ENCODE measurements at places on chromosomes 6 and 20. TPM values are rescaled to one million over a fixed set of nuclear protein-coding genes. Genes with fewer than 3 reads are reported as not detected.

The PSMG4 gene
- 7.2 TPM for total RNA-seq

The PPIL4 gene
- total RNA-seq, result 15.6 TPM

The TRIM31 gene
- total RNA-seq, result not detected

The CST7 gene
- 0.92 TPM for total RNA-seq

The GINS1 gene
- 0.94 TPM for total RNA-seq

The PXDC1 gene
- total RNA-seq, result 25.0 TPM

- peak; percentile 32 for DNase-seq
Measured at GRCh38 chr6:132937466-132937906, 123.1 kb downstream of the RPS12 start.

- DNase-seq, result no peak
Measured at GRCh38 chr6:36025260-36025931, 955 bp upstream of the SLC26A8 start.

DNA sequence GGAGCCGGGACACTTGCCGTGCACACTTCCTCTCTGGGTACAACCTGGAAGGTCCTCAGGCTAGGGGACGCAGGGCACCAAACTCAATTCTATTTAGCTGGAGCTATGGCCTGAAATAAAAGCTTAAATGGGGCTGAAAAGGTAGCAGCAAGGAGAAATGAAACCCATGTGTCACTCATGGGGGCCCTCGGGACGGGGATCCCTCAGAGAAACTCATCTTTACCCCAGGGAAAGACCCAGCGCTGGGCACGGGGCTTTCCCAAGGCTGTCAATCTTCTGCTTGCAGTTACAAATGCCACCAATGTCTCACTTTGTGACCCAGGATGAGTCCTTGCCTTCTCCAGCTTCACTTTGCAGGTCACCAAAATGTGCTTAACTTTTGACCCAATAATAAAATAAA, 16.5 kb downstream of the SNAI1 start:
- DNase-seq, result no peak

- no peak for DNase-seq
Measured at GRCh38 chr20:53788253-53789022, 194.8 kb upstream of the ZNF217 start.

- no peak for DNase-seq
Measured at GRCh38 chr6:3449750-3450305, 7.0 kb downstream of the SLC22A23 start.

DNA sequence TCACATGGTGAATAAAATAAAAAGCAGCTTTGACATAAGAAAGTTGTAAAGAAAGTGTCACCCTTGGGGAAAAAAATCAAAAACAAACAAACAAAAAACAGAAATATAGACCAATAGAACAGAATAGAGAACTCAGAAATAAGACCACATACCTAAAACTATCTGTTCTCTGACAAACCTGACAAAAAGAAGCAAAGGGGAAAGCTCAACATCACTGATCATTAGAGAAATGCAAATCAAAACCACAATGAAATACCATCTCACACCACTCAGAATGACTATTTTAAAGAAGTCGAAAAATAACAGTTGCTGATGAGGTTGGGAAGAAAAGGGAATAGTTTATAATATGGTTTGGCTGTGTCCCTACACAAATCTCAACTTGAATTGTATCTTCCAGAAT, 159.1 kb downstream of the TINAG start:
- no peak for DNase-seq

DNA sequence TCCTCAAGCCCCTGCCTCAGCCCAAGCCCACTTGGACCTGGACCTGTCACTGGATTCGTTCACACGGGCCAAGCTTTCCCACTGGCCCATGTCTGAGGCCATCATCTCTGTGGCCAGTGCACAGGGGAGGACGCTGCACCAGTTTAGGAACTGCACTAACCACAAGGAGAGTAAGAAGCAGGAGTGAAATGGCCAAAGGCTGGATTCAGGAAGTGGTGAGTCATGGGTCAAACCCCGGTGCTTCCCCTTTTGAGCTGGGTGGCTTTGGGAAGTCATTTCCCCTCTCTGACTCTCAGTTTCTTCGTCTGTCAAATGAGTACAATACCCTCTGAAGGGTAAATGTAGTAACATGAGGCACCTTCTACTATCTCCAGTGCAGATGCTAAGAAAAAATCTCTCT, 87.9 kb downstream of the CD40 start:
- no peak for DNase-seq

DNA sequence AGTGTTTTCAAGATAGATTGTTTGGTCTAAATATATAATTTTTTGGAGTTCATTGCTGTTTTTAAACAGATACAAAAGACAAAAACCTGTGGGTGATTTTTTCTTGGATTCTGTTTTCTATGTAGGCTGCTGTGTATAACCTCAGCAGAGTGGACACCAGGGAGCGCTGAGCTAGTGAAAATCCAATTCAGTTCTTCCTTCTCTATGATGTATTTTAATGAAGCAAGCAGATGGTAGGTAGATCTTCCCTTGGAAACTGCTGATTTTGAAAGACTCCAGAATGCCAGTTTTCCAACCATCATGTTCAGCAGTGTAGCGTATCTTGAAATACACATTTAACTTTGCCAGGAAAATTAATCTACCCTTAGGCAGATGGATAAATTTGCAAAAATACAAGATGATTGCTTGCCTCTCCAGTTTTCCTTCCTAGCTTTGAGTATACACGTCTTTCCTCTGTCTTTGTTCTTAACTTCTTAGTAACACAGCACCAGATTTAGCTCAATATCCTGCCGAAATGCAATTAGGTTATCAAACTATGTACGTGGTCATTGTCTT, 178.0 kb downstream of the PHF3 start:
- DNase-seq, result no peak

DNA sequence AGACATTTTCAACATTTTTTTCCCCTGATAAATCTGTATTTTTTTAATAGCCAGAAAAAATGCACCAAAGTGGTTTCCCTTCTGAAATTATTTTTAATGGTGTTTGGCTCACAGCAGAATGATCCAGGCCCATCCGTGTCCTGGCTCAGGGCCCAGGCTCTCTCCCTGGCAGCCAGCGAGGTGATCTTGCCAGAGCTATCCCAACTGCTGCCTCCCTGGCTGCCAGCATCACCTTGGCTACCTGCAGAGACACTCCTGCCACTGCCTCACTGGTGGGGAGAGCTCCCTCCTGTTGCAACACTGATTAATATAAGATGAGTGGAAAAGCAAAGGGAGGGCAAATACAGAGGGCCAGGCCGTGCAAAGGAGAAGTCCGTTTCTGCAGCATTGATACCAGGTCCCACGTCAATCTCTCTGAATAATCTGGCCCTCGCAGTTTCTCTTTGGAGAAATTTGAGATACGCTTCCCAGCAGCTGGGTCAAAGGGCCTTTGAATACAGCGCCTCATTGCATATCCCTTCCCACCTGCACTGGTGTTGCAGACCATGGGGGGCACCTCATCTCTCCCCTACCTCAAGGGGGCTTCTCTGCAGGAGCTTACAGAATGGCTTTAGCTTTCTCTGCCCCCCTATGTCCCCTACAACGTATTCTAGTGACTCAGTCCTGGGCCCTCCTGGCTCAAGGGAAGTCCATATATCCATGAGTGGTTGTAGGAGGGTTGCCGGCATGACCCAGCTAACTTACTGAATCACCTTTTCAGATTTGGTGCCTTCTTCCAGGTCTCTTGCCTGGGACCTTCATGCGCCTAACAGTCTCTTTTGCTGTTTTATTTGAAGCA, 12.8 kb upstream of the DSTN start:
- DNase-seq, result peak; percentile 90

DNA sequence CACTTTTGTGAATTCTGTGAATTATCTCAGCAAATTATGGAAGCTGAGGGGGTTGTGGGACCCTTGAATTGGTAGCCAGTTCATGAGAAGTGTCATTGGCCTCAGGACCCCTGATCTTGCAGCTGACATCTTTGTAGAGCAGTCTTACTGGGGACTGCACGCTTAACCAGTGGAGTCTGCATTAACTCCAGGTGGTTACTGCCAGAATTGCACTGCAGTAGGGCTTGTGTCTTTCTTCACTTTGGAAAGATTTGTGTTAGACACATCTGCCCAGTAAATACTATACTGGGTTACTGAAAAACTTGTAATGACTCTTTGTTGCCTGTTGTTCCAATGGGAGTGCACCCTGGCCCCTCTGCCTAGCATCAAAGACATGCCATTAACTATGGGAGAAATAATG, 21.2 kb upstream of the CDKN1A start:
- no peak for DNase-seq

DNA sequence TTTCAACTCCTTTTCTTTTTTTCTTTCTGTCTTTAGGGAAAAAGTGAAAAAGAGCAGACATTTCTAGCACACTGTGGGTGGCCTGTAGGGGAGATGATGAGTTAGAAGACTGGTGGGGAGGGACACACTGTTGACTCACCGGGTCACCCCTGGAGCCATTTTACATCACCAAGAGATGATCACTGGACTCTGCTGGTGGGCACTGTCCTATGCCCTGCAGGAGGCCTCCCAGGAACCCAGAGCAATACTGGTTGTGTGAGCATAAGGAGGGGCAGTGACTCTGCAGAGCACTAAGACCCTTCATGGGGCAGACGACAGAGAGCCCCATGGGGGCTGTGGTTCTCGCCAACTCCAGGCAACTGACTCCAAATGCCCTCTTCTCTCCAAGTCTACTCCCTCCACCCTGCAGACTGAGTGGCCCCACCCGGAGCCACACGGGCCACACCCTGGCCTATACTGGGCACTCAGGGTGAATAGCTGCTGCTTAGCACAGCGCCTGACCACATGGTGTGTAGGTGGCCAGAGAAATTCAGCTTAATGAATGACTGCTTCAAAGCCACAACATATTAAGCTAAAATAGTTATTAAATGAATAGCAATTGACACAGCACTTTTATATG, 177.5 kb downstream of the CDC5L start:
- no peak for DNase-seq

GRCh38 chr6:25960734-25961133, 1.9 kb upstream of the TRIM38 start:
- no peak for DNase-seq

DNA sequence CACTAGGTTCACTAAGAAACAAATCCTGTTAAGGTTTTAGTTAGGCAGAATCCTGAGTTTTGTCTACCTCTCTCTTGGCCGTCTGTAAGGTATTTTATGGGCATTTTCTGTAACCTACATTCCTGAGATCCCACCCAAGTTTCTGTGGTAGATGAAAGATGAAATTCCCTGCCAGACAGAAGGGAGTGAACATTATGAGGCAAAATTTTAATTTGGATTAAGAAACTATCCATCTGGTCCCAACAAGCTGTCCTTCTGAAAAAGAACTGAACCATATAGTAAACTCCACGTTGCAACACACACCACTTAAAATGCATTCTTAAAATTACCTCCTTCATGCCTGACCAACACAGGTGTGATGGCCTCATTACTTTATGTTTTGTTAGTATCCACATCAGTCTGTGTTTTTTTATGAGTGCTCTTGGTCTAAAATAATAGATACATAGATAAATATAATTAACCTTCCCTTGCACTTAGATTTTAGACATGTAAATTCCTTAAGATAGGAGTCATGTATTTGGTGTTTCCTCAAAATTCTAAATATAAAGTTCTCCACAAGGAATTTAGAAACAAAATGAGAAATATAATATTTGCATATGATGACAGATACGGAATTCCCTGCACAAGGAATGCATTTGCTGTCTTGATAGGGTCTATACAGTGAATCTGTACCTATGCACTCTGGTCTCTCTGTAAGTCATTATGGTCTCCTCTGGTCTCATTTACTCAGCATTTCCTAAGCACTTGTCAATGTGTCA, 86.5 kb downstream of the CHD6 start:
- no peak for DNase-seq

- no peak for DNase-seq
Measured at GRCh38 chr6:72413884-72414283, 208.0 kb upstream of the KCNQ5 start.

- no peak for DNase-seq
Measured at GRCh38 chr6:142857233-142857761, 87.7 kb downstream of the HIVEP2 start.

DNA sequence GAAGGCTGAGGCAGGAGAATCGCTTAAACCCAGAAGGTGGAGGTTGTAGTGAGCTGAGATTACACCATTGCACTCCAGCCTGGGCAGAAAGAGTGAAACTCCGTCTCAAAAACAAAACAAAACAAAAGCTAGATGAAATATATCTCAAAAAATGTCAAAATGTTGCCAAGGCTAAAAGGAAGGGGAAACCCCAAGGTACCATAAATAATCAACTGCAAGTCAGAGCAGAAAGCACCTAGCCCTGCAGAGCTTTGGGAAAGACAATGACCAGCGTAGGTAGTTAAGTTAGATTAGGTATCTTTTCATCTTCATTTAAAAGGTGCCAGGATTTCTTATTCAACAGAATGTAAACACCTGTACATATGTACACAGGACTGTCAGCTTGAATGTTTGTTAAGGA, 33.0 kb downstream of the AKIRIN2 start:
- no peak for DNase-seq

GRCh38 chr6:11129908-11130565, 18.5 kb upstream of the ERVFRD-1 start:
- no peak for DNase-seq

GRCh38 chr6:90650041-90650940, 63.4 kb upstream of the MAP3K7 start:
- DNase-seq, result no peak

- no peak for DNase-seq
Measured at GRCh38 chr6:36033935-36034334, 6.3 kb downstream of the MAPK14 start.

DNA sequence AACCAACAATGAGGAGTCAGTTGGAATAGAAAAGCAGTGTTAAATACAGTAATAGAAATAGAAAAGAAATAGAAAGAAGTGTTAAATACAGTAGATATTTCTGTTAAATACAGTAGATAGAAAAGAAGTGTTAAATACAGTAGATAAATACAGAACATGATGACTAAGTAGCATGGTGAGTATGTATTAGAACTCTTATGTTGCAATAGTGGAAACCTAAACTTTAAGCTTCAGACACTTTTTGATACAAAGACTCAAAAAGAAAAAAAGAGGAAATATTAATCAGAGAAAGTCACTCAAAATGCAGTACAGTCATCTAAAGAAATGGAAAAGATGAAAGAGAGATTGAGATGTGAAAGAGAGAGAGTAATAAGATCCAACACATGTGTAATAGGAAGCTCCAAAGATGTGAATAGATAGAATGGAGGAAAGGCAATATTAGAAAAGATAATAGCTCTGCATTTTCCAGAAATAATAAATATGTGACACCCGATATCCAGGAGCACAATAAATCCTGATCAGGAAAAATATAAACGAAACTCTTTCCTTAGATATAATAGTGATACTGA, 131.5 kb upstream of the KCNK16 start:
- no peak for DNase-seq

DNA sequence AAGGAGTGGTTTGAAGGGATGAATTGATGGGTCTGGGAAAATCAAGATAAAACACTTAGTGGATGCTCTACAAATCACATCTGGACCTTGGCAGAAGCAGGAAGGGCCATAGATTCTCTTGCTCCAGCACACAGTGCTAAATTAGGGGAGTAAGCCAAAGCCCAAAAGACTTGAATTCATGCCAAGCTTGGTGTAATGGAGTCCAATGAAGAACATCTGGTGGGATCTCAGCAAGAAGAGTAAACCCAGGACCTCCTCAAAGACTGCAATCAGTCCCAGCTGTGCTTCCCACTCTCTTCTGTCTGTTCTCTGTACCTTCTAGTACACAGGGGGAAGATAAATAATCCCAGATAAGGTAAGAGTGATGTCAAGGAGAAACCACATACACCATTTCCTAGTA, 683.4 kb downstream of the RNF144B start:
- DNase-seq, result no peak

- no peak for DNase-seq
Measured at GRCh38 chr6:5695260-5696245, 311.2 kb downstream of the NRN1 start.
